ENCODE measurements at places on chromosomes 6 and 20.

DNA sequence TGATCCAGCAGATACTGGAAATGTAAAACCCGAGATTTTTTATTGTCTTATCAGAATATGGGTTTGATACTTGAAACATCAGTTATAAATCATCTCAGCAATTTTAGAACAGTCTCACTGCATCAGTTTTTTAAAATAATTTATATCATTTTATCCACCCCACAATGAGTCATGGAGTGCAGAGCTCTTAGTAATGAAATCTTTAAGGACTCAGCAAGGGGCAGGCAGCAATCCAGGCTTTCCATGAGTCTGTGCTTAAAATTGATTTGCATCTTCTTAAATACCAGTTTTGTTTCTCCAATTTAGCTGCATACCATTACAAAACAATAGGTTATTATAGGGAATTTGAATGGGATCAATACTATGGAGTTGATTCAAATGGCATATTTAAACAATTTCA is 832.3 kb downstream of the C6orf118 start:
- DNase-seq = no peak

GRCh38 chr20:3195590-3196237 is 8.8 kb downstream of the DDRGK1 start:
- no peak for DNase-seq

DNA sequence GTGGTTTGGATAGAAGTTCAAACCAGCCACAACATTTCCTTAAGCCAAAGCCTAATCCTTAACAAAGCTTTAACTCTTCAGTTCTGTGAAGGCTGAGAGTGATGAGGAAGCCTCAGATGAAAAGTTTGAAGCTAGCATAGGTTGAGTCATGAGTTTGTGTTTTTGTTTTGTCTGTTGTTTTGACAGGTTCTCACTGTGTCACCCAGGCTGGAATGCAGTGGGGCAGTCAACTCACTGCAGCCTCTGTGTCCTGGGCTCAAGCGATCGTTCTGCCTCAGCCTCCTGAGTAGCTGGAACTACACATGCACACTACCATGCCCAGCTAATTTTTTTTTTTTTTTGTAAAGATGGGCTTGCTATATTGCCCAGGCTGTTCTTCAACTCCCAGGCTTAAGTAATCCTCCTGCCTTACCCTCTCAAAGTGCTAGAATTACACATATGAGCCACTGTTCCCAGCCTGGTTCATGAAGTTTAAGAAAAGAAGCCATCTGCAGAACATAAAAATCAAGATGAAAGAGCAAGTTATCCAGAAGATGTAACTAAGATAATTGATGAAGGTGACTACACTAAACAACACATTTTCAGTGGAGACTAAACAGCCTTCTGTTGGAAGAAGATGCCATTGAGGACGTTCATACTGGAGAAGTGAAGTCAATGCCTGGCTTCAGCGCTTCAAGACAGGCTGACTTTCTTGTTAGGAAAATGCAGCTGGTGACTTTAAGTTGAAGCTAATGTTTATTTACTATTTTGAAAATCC is 96.2 kb downstream of the SMAP1 start:
- DNase-seq = no peak

DNA sequence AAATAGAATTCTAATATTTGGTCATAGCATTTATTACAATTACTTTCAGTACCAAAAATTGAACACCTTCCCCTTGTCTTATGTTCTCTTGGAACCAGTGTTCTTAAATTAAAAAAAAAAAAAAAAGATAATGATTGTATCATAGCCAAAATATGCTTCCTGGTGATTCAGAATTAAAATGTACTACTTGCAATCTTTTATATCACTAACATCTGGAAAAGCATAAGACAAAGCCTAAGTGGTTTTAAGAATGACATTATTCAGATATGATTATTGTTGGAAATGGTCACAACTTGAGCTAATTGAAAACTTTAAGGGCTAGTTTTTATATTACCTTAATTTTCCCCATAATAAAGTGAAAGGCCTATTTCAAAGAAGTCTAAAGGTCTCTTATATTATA is 493.3 kb upstream of the MARCKS start:
- no peak for DNase-seq

DNA sequence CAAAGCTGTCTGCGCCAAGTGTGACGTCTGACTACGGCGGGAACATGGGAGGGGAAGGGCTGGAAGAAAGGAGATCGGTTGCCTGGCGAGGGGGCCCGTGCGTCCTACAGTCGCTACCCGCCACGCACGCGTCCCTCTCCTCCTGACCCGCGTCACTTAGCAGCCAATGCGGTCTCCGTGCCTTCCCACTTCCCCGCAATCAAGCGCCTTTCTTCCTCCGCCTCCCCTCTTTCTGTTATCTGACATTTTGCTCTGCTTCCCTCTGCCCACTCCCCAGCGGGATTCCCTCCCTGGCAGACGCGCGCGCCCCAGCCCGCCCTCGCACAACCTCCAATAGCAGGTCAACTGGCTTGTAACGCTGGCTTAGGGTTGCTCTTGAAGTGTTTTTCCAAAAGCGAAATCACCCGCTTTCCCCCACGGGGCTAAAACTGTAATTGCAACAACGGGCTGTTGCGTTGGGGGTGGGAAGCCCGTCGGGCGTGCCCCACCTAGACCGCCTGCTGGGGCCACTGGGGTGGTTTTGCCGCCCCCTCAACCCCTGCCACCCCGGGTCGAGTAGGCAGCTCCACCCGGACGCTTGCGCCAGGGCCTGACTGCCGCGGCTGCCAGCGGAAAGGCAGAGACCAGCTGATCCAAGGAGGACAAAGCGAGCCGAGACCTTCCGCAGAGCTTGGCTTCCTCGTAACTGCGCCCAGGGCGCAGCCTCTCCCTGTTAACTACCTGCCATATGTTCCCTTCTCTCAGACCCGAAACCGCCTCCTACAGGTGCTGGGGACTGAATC is 6.2 kb upstream of the SOX4 start:
- no peak for DNase-seq

DNA sequence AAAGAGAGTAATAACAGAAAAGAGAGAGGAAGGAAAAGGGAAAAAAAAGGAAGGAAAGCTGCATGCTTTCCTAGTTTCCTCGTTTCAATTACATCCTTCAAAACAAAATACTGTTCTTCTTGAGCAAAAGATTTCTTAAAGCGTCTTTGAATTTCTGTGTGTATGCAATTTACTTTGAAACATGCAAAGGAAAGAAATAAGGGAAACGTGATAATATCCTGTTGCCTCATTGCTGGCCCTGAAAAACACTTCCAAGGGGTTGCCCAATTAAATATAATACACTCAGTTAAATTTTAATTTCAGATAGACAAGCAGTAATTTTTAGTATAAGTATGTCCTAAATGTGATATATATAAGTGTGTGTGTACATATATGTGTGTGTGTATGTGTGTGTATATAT is 51.2 kb upstream of the TPD52L1 start:
- no peak for DNase-seq

DNA sequence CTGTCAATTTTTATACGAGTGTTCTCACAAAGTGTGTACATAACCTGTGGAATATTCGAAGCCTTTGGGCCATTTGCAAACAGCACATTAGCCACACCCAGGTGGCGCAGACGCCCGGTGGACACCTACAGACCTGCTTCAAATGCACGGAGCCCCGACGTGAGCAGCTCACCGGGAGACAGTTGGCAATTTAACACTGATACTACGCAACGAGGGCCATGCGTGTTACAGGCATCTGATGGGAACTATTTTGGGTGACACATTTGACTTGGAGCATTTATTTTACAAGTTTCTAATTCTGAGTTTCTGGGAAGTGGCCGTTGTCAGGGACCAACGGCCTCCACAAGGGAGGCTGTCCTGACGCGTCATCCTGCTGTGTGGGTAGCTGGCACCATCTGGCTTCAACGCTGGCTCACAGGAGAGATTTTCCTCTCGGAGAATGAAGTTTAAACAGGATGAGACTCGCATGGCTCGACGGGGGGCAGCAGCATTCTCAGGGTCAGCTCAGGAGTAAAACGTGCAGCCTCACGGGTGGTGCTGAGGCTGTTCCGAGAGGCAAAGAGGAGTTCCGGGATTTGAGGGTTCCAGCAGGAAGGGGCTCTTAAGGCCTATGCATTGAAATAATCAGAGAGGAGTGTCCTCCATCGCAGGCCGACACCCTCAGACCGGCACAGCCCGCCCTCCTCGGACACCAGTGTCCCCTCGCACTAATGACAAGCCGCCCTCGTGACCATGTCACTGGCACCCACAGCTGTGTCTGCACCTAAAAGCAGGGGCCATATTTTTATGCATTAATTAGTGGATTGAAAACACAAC is 207.4 kb downstream of the DLL1 start:
- DNase-seq = no peak

GRCh38 chr20:32894026-32894483 is 35.3 kb downstream of the EFCAB8 start:
- no peak for DNase-seq

DNA sequence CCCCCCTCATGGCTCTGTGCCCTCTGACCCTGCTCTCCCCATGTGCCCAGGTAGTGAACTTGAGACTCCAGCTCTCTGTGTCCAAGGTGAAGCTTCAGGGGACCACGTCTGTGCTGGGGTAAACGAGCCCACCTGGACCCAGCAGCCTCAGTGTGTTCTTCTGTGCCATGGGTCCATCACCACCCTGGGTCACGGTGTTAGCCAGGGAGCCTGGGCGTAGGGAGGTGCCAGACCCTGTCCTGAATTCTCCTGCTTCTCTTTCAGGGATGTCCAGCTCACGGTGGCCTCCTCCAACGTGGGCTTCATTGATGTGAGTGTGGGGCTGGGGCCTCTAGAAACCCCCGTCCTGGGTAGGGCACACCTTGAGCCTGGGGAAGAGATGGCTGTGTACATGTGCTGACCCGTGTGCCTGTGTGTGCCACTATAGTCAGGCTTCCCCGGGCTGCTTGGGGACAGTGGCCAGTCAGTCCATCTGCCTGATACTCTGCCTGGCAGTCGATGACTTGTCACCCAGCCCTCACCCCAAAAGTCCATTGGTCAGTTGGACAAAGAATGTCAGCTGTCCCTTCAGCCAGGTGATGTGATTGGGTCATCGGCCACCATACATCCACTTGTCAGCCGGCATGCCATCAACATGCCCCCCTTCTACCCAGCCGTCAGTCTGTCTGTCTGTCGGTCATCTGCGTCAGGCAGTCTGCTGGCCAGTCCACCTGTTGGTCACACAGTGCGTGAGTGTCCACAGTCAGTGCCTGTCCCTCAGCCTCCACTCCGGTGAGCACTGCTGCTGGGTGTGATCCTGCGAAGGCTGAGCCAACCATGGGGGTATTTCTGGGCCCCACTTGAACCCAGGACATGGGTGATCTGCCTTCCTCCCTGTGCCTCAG is 10.9 kb upstream of the BPIFB6 start:
- DNase-seq = no peak

DNA sequence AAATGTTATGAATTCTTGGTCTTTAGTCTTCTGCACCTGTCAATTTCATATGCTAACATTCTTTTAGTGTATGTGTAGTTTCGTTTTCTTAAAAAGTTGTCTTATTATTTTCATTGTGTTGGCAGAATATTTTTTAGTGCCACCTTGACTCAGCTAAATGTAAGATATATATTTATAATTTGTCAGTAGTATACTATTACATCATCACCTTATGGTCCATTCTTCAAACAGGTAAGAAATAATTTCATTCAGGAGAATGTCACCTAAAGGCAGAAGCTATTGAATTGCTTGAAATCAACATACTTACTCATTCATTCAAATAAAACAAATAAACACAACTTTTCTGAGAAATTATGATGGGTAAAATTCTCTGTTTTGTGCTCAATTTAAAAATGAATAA is 3.5 kb upstream of the STXBP5 start:
- DNase-seq = no peak

DNA sequence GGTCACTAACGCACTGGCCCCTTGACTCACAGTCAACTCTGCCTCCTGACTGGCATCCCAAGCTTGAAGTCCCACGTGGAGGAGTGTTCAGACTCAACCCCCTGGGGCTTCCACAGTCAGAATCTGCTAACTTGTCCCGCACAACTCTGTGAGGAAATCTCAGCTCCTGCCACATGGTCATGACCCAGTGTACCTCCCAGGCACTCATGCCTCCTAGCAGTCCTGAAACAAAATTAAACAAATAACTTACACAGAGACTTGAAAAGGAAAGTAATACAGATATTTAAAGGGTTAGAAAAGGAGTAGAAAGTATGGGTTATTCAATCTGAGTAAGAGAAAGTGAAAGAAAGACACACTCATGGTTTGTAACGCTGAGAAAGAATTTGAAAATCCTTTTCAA is 134.9 kb downstream of the GMDS start:
- DNase-seq = no peak

- DNase-seq = no peak
Observed at GRCh38 chr6:161256407-161256806, 17.5 kb downstream of the AGPAT4 start.

- no peak for DNase-seq
Observed at GRCh38 chr6:48476257-48476656, 365.3 kb upstream of the PTCHD4 start.

GRCh38 chr6:134201716-134202115 is 116.2 kb downstream of the SGK1 start:
- no peak for DNase-seq

DNA sequence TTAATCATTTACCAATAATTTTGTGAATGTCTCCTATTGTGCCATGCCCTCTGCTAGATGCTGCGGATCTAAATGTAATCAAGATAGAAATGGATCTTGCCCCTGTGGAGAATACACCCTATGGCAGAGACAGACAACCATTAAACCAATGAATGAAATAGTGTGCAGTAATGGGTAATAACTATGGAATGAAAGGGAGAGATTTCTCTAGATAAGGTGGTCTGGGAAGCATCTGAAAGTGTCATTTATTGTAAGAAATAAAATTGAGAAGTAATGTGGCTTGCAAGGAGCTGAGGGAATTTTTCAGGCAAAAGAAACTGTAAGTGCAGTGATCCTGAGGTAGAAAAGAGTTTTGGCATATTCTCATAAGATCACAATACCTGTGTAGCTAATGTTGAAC is 430.0 kb downstream of the LMBRD1 start:
- no peak for DNase-seq

GRCh38 chr20:23492292-23492691 is 1.4 kb downstream of the CST8 start:
- DNase-seq = no peak

GRCh38 chr6:41318261-41318653 is 17.2 kb upstream of the NCR2 start:
- no peak for DNase-seq

DNA sequence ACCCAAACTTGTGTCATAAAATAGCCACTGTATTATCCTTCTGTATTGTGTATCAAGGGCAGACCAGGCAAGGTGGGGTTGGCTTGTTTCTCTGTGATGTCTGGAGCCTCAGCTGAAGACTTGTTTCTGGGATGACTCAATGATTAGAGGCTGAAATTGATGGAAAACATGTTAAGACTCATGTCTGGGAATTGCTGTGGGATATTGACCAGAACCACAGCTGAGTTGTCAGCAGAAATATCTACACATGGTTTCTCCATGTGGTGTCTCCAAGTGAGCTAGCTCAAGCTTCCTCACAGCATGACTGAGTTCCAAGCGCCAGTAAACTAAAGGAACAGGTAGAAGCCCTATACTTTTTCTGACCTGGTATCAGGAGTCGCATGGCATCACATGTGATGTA is 128.5 kb upstream of the SYNDIG1 start:
- no peak for DNase-seq

DNA sequence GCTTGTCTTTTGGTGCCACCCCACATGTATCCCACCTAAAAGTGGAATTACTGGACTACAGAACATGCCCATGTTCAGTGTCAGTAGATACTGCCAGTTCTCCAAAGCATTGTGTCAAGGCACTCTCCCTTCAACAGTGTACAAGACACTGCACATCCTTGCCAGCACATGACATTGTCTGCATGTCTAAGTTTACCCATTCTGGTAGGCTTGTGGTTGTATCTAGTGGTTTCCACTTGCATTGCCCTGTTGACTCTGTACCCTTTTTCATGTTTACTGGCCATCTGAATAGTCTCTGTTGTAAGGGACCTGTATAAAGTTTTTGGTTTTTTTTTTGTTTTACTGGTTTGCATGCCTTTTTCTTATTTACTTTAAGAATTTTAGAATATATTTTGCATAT is 222.4 kb upstream of the CNR1 start:
- no peak for DNase-seq
